ENCODE measurements at places on chromosomes 5 and 9.

DNA sequence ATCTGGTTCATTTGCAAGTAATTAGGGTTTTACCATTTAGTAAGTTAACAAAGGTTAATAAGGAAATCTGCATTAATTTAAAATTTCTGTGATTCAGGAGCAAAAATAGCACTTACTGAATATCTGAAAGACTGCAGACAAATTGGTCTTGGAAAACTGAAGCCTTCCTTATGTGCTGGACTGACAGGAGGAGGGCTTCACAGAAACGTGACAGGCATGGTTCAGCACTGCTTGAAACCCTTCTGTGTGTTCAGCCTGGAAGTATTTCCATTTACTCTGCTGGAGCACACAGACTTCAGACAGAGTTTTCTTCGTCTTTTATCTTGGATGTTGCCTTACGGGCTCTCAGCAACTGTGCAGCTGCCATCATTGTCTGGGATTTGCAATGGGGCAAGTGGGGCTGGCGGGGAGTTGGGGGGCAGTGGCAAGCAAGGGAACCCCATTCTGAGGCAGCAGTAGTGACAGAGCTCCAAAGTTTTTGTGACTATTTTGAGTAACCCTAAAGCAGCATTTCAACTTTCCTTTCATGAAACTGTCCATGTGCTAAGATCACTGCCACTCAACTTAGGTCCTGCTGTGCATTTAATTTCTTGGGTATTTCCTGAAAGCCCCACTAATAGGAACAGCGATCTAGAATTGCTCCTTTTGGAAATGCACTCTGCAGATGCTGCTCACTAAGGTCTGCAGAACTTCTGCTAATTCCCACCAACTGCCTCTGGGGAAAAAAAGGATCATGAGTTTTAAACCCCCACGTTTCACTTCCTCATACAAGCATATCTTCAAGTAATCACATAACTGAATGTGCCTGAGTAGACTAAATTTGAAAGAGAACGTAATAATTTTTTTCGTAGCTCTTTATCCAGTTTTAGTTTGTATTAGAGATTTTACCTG lies 56.6 kb downstream of the KCNN2 start:
- no peak for DNase-seq

DNA sequence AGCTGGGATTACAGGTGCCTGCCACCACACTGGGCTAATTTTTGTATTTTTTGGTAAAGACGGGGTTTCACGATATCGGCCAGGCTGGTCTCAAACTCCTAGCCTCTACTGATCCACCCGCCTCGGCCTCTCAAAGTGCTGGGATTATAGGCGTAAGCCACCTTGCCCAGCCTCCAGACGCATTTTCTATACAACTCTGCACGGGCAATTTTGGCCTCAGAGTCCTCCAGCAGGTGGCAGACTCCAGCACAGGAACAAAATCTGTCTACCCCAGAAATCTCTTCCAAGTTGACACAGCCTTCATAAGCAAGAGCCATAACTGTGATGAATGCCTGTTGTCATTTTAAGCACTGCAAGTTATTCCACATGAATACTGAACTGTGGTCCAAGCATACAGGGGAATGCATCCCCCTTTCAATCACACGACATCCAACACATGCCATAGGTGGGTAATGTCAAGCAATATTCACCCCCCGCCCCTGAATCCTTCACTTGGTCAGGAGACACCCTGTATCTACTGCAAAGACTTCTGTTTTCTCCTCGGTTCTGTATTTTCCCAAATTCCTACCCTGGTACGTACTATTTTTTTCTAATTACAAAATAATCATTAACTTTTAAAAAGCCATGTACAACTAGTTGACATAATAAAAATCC lies 50.8 kb downstream of the ALDH7A1 start:
- peak; percentile 35 for DNase-seq

DNA sequence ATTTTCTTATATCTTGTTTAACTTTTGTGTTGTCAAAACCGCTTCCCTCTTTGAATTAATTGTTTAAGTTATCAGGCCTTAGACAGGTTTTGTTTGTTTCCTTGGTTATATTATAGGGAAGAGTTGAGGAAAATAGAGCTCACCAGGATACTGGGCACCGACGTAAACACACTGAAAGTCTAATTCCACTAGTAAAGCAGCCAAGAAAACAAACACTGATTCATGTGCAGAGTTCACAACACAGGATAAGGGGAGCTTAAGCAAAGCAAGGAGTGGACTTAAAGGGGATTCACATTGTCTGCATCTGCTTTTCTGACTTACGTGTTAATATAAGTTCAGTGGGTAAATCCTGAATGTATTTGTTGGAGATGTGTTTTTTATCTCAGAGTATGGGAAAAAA lies 139.0 kb upstream of the CDH6 start:
- DNase-seq: no peak

GRCh38 chr5:10705747-10706146 lies 55.3 kb downstream of the DAP start:
- DNase-seq: no peak

- no peak for DNase-seq
Measured at GRCh38 chr9:88753691-88754367, 218.9 kb downstream of the NXNL2 start.

- DNase-seq: peak; percentile 98
Measured at GRCh38 chr9:132354637-132355355, at the start of gene SETX. TSS of gene SETX (minus strand) at chr9:132354986. CDS start at chr9:132349428, 5,558 bp downstream.

DNA sequence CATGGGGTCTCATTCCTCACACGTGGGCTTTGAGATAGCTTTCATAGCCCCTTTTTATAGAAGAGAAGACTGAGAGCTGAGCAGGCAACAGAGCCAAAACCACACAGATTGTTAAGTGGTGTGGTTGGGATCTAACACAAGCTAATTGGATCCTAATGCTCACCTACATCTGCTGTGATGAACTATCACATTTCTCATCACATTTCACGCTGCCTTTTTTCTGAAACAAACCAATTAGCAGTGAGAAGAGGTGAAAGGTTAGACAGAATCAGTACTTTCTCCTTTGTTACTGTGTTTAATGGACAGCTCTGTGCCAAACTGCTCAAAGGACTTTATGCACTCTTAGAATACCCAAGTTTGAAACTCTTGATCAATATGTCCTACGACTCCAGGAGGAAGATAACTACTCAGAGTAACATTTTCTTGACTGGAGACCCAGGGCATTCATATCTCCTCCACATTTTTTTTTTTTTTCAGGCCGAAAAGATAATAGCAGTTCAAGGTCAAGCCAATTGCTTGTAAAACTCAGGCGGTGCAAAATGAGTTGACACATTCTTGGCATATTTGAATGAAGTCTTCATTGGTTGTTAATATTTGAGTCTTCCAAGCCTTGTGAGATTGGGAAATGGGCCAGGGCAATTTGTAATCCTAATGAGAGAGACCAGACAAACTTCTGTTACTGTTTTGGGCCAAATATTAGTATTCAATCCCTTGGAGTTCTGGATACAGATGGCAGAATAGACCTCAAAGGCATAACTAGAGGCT lies 138.4 kb downstream of the KCTD16 start:
- no peak for DNase-seq

DNA sequence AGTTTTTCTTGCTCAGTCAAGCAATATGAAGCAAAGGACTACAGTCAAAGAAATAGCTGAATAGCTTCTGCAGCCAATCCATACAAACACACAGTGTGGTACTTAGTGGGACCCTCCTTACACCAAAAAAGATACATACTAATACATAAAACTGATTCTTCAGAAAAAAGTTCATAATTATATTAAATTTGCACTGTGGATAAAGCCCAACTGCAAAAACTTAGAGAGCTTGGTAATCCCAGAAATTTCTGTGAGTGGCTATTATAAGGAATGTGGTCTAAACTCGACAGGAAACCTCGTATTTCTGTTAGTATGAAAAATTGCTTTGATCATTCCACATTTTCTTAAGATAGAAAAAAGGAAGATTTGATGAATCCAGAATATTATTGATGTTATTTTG lies 245.4 kb downstream of the FBXL17 start:
- DNase-seq: no peak

GRCh38 chr9:76109953-76110352 lies 219.5 kb downstream of the PCSK5 start:
- no peak for DNase-seq

DNA sequence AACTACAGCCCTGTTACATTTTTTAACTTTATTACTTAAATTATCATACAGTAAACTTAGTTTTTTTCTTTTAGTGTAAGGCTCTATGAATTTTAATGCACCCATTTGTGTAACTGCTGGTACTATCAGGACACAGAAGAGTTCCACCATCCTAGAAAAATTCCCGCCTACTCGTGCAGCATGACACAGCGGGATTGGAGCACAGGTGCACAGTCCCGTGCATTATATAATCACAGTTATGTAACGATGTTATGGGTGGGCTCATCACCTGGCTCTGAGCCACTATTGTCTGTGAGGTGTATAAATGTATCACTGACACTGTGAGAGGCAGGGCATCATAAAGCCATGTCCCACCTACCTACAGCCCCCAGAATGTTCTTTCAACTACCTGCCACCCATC lies 80.7 kb downstream of the DRD1 start:
- DNase-seq: no peak

- DNase-seq: peak; percentile 38
Measured at GRCh38 chr9:69919461-69920061, 98.9 kb downstream of the CFAP95 start.

GRCh38 chr9:115540091-115540490 lies 422.1 kb upstream of the TNC start:
- no peak for DNase-seq

DNA sequence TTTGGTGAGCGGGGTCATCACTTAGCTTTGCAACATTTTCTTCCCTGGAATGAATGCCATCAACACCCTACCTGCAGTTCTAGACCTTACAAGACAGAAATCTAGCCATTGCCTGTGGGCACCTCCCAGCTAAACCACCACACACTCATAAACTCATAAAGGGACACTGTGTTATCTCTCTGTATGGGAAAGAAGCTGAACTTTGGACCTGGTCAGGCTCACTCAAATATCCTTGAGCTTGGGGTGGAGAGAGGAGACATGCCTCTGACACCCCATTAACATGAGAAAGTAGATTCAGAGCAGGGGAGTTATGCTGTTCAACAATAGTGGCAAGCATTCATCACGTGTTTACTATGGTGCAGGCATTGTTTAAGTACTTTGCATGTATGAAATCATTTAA lies 205.6 kb downstream of the ZNF462 start:
- no peak for DNase-seq

DNA sequence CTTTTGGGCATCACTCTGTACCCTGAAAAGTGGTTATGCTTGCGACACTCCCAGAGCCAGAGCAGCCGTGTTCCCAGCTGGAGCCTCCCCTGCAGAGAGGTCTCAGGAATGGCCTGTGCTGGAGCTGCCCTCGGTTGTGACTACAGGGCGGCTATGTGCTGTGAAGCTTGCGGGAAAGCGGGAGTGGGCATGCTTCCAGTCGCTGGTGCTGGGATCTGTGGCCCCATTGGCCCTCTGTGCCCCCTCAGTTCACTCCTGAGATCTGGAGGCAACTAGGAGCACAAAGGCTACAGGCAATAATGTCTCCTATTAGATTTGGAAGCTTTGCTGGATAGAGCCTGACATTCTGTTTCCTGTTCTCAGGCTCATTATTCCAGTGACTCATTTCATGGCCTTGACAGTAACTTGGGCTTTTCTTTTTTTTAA lies 56.9 kb downstream of the GPR107 start:
- DNase-seq: no peak

DNA sequence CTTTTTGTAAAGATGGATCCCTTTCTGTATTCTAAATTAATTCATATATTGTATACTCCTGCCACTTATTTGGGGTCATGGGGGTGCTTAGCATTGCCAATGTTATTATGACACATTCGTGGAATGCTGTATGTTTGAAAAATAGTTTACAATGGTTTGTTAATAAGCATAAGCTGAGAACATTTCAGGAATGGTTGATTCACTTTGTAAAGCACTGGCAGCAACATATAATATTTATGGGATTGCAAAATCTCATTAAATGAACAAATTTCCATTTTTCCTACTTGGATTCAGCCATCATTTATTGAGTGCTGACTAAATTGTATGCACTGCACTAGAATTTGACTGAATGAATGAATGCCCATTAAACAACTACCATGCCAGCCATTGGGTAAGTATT lies 215.2 kb upstream of the KLF4 start:
- no peak for DNase-seq

- no peak for DNase-seq
Measured at GRCh38 chr5:154220625-154221024, 30.1 kb downstream of the GALNT10 start.

DNA sequence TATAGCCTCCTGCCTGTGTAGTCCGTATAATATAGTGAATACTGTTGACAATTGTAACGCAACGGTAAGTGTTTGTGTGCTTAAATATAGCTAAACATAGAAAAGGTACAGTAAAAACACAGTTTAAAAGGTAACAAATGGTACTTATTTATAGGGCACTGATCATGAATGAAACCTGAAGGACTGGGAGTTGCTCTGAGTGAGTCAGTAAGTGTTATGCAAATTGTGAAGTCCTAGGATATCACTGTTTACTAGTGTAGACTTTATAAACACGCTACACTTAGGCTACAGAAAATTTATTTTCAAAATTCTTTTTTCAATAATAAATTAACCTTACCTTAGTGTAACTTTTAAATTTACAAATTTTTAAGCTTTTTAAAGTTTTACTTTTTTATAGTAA lies 1090.1 kb downstream of the CDH9 start:
- DNase-seq: no peak

DNA sequence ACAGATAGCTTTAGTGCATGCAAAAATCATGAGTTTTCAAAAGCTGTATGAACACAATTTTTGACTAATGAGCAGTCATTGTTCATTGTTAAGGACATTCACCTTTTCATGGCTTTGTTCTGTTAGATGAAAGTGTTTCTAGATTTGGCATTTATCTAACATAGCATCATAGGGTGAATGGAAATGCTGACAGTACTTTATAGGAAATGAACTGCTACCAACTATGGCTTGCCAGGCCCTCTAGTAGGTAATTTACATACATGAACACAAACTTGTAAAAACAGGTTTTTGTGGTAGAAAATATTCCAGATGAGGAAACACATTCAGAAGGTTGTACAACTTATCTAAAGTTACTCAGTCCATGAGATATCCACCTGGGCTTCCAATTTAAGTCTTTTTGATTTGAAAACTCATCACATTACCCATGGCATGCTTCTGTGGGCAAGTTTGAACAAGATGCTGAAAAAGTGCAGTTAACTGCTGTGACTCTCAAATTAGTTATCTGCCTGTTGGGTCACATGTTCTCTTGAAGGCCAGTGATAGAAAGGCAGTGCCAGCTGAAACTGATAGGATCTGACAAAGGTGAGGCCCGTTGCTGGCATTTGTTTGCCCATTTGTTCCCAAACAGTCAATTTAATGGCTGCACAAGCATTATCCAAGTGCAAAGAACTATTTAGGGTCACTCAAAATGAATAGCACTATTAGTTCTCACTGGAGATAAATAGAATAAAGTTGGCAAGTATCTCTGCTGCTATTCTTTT lies 399.1 kb downstream of the MAN2A1 start:
- DNase-seq: no peak

DNA sequence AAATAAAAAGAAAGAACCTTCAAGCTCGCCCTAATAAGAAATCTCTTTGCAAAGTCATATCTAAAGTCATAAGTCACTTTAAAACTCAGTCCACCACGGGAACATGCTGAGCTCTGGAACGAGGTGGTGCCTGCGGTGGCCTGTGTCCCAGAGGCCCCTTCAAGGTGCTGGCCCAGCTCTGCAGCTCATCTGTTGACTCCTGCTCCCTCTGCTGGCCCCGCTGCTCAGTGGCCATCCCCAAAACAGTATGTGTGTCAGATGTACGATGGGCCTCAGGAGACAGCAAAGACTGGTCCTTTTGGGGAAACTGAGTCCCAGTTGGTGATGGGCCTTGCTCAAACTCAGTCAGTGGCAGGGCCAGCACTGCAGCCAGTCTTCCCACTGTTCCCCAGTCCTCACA lies 22.8 kb upstream of the FOXB2 start:
- peak; percentile 24 for DNase-seq
